Mesothelial cell of epicardium (in vitro differentiated cells): ENCODE measurements at places on chromosomes 2 and 18.

GRCh38 chr2:170905864-170906263 lies 23.2 kb upstream of the GORASP2 start:
- DNase-seq: no peak

- DNase-seq: no peak
Measured at GRCh38 chr18:62085756-62086155, 101.1 kb downstream of the PIGN start.

DNA sequence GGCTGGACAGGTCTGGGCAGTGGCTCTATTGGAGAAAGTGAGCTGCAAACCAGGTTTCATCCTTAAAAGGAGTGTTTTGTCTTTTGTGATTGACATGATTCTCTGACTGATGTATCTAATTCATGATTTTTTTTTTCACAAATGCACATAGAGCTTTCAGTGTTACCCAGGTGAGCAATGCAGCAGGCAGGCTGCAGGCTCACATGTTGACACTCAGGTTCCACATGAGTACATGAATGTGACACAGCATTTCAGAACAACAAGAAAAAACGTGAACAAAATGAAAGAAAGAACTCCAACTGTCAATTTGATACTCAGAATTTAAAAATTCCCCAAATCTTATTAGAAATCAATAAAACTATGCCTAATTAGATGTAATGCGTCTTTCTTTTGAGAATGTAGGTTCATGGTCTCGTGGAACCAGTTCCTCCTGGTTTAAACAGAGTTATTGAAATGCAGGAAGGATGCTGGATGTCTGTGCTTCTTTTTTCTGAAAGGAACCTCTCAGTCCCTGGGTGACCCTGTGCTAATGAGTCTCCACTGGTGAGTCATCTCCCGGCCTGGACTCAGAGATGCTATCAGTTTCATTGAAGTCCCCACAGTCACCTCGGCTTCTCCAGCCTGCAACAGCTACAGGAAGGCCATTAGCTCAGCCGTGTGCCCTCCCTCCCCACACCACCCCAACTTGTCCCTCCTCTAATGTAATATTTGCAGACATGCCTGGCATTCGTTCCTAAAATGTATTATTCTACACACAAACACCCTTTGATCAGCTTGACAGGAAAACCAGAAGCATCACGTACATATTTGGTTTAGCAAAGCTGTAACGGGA lies 430.4 kb downstream of the LPIN1 start:
- no peak for DNase-seq

GRCh38 chr2:144190908-144191605 lies 328.9 kb downstream of the ZEB2 start:
- DNase-seq: no peak

GRCh38 chr2:1594123-1594372 lies 150.3 kb downstream of the PXDN start:
- no peak for DNase-seq

- no peak for DNase-seq
Measured at GRCh38 chr2:169609264-169609663, 25.1 kb downstream of the PPIG start.

- DNase-seq: no peak
Measured at GRCh38 chr18:830315-830901, 18.4 kb upstream of the YES1 start.

GRCh38 chr2:52659546-52659945 lies 1108.1 kb upstream of the CHAC2 start:
- no peak for DNase-seq

DNA sequence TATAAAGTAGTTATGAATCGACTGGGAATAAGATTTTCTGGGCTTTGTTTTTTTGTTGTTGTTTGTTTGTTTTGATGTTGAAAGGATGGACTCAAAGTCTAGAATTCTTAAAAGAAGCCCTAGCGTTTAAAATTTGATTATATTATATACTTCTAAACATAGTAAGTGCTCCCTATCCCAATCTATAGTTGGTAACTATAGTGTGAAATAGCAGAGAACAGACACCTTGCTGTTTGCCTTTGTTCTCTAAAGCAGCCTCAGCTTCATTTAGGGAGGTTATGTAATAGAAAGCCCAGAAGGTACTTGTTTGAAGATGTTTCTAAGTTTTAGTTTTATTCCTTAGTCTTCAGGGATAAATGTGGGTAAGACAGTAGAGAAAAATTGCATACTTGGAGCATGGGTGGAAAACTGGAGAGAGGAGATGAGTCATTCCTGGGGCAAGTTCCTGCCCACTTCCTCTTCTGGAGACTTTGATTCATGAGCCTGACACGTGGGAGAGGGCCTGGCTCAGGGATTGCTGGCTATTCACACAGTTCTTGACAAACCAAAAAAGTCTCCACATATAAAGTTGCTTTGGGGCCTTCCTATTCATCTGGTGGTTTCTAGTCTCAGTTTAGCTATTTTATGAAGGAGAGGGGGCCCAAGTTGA lies 131.9 kb downstream of the MYO1B start:
- DNase-seq: peak; percentile 49

DNA sequence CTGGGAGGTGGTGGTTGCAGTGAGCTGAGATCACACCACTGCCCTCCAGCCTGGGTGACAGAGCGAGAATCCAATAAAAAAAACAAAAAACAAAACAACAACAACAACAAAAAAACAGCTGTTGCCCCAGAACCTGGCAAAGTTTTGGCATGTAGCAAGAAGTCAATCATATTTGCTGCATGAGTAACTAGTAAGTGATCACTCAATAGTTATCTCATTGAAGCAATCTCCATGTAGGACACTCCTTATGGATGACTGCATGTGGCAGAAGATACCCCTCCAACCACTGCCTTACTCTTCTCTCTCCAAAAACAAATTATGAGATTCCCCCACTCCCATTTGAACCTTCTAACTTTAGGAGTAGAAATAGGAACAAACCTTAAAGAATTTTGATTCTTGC lies 113.7 kb downstream of the TTC27 start:
- DNase-seq: no peak

GRCh38 chr2:236828820-236829219 lies 256.9 kb upstream of the COPS8 start:
- no peak for DNase-seq

DNA sequence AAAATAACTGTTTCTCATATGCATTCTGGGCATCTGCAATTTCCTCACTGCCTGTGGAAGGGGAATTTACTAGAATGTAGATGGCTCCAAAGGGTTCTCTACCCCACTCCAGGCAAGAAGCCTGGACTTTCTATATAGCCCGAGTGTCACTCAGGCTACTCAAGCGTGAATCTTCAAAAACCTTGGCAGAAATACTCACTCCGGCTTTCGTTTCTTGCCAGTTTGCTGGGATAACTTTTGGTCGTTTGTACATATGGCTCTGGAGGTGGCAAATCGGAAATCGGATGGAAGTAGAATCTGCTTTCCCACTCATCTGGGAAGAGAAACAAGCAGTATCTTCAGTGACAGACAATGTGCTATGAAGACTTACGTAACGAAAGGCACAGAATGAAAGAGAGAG lies 30.7 kb downstream of the WIPF1 start:
- DNase-seq: no peak

DNA sequence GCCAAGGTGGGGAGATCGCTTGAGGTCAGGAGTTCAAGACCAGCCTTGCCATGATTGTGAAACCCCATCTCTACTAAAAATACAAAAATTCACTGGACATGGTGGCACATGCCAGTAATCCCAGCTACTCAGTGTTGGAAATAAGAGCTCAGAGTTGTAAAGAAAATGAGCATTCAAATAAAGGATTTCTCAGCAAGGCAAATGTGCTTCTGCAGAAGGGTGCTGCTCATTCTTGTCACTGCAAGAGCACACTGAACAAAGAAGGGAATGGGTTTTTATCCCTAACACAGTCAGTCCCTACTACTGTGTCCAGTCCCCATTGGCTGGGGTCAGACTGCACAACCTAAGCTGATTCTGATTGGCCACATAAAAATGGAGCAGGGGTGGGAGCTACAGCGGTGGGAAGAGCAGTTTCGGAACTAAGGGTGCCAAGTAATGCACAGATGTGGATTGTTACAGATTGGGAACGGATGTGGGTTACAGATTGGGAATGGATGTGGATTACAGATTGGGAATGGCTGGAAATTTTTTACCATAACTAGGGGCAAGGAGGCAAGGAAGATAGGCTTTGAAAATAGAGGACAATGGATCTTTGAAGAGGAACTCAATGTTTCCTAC lies 31.1 kb upstream of the TRAPPC8 start:
- no peak for DNase-seq

GRCh38 chr2:2188941-2189340 lies 142.1 kb downstream of the MYT1L start:
- DNase-seq: no peak

- no peak for DNase-seq
Measured at GRCh38 chr2:20381457-20381856, 30.8 kb upstream of the PUM2 start.

- no peak for DNase-seq
Measured at GRCh38 chr2:153770359-153770991, 101.2 kb upstream of the GALNT13 start.

- no peak for DNase-seq
Measured at GRCh38 chr2:230757476-230757875, 44.8 kb downstream of the CAB39 start.

GRCh38 chr2:98086491-98087446 lies at the start of gene VWA3B:
TSS of gene VWA3B (plus strand) at chr2:98087167. CDS start at chr2:98093093, 5,926 bp downstream.
- no peak for DNase-seq

DNA sequence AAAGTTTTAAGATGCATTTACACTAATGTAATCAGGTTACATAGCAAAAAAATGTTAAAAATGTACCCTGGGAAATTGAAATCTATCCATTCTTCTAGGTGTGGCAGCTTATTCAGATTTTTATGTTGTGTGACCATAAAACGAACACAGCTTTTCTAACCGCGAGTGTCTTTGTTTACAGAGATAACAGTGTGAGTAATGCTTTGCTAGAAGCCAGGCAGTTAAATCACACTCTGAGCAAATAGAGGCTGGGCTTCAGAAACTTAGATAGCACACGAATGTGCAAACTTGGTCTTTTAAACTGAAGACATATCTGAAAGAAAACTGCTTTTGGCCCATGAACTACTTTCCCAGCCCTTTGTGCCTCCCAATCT lies 116.1 kb downstream of the SPTBN1 start:
- DNase-seq: no peak

DNA sequence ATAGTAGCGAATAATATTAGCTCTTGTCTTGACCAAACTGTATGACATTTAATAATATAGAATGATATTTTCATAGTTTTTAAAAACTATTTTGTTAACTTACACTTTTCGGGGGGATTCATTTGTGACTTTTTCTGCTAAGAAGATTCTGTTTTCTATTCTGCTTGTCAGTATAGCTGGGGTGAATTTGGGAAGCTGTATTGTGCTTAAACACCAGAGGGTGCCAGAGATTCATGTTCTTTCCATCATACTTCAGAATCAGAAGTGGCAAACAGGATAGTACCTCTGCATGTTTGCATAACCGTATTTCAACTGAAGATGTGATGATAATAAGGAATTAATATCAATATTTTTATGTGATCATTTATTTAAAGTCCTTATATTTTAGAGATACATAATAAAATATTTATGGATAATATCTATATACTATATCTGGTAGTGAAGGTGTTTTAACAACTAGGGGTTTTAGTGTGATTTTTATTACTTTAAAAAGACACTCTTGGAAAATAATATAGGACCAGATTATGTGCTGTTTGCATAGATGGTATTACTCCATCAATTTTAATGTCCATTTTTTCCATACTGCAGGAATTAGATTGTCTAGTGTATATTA lies 81.0 kb downstream of the TAF4B start:
- DNase-seq: no peak

- no peak for DNase-seq
Measured at GRCh38 chr2:121519153-121519552, 11.5 kb upstream of the RNU4ATAC start.

DNA sequence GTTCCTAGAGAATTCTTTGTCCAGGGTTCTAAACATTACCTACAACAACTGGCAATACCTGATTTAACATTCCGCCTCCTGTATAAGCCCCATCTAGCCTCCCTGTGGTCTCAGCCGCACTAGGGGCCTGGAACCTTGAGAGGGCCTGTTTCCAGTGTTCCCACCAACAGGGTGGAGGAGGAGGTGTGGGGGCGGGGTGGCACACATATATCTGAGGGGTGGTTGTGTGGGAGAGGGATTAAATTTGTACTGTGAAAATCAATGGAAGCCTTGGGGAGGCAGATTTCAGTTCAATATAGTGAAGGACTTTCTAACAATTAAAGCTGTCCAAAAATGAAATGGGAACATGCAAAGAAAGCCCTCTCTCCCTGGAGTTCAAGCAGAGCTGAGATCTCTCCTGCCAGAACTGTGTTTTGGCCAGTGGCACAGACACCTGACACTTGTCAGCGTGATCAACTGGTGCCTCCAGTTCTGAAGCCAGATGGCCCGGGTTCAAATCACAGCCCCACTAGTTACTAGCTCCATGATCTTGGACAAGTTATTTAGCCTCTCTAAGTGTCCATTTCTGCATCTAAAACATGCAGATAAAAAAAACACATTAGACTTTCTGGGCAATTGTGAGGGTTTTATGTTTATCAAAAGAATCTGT lies 17.0 kb upstream of the FZD7 start:
- no peak for DNase-seq

GRCh38 chr18:302097-302496 lies 34.2 kb upstream of the THOC1 start:
- no peak for DNase-seq

- no peak for DNase-seq
Measured at GRCh38 chr2:199798831-199799580, 52.0 kb downstream of the FTCDNL1 start.

DNA sequence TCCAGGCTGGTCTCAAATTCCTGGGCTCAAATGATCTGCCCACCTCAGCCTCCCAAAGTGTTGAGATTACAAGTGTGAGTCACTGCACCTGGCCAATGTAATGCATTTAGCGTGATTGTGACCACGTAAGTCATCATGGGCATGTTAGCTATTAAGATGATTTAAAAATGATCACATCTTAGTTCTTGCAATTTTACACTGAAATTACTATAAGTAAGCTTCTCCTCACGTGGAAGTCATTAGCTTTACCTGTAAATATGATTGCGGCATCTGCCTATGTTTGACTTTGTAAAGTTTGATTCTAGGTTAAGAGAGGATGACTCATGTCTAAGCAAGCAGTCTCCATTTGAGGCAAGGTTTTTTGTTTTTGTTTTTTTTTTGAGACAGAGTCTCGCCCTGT lies 85.5 kb downstream of the PMAIP1 start:
- no peak for DNase-seq

GRCh38 chr2:197809064-197809463 lies 4.7 kb downstream of the PLCL1 start:
- no peak for DNase-seq

DNA sequence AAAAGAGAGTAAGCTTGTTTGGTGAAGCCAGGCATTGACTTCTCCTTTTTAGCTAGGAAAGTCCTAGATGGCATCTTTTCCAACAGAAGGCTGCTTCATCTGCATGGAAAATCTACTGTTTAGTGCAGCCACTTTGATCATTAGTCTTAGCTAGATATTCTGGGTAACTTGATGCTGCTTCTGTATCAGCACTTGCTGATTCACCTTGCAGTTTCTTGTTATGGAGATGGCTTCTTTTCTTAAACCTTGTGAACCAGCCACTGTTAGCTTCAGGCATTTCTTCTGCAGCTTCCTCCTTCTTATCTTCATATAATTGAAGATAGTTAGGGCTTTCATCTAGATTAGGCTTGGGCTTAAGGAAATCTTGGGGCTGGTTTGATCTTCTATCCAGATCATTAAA lies 639.7 kb downstream of the TDRD15 start:
- DNase-seq: no peak

- DNase-seq: peak; percentile 13
Measured at GRCh38 chr18:48813833-48814489, 136.8 kb downstream of the SMAD7 start.

GRCh38 chr2:3662239-3662638 lies 4.2 kb downstream of the ALLC start:
- no peak for DNase-seq
